ENCODE measurements at places on chromosomes 3 and 15.

- DNase-seq = no peak
These were observed 49.2 kb downstream of the MBNL1 start for GRCh38 chr3:152317956-152318355.

- DNase-seq = no peak
These were observed 31.9 kb downstream of the SPATA16 start for GRCh38 chr3:173109143-173109542.

DNA sequence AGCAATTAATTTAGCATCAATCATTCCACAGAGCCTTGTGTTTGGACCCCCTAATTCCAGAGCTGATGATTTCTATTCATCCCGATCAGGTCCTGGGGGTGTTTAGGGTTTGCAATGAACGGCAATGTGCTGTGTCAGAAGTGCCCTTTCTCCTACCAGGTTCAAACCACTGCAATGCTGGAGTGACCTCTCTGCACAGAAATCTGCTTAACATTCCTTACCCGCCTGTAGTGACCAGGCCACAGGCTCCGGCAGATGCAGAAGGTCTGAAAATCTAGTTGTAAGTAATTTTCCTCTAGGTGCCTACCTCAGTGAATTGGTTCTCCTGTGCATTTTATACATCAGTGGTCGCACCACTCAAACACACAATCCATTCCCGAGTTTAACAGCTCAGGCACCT lies 725.3 kb upstream of the CFAP20DC start:
- no peak for DNase-seq

DNA sequence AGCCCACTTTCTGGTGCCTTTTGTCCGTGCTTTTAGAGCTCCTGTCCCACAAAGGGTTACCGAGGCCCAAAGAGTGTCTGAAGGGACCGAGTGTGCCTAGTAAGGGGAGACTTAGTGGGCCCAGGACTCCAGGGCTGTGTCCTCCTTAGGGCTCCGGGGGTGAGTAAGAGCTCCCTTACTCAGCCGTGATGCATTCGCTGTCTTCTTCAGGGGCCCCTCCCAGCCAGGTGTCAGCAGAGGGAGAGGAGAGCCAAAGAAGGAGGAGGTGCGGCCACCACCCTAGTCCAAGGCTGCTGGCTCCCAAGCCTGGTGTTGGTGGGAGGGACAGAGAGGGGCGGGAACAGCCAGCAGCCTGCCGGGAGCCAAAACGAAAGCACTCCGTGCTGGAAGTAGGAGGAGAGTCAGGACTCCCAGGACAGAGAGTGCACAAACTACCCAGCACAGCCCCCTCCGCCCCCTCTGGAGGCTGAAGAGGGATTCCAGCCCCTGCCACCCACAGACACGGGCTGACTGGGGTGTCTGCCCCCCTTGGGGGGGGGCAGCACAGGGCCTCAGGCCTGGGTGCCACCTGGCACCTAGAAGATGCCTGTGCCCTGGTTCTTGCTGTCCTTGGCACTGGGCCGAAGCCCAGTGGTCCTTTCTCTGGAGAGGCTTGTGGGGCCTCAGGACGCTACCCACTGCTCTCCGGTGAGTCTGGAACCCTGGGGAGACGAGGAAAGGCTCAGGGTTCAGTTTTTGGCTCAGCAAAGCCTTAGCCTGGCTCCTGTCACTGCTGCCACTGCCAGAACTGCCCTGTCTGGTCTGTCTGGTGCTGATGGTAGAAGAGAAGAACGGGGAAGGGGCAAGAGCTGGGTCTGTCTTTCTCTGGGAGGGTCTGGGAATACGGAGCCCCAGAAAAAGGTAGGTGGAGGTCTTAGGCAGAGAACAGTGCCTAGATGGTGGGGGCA lies at the start of gene IL17RC:
TSS of gene IL17RC (plus strand) at position 365 of the 947 bp plus-strand sequence. CDS start at position 583, 218 bp downstream.
- no peak for DNase-seq

DNA sequence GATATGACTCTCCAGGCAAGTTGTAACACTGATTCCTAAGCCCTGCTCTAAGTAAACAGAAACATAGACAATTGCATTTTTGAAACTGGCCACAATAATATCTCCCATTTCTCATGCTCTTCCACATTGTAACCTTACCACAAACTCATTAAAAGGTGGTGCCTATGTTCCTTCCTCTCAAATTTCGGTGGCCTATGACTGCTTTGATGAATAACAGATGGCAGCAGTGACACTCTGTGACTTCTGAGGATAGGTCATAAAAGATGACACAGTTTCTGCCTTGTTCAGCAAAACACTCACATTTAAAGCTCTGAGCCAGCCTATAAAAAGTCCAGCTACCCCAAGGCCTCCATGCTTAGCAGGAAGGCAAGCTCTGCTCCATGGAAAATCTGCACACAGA lies 195.2 kb downstream of the EFHB start:
- DNase-seq = no peak

GRCh38 chr3:23944007-23944783 lies 891 bp upstream of the NR1D2 start:
- DNase-seq = no peak

DNA sequence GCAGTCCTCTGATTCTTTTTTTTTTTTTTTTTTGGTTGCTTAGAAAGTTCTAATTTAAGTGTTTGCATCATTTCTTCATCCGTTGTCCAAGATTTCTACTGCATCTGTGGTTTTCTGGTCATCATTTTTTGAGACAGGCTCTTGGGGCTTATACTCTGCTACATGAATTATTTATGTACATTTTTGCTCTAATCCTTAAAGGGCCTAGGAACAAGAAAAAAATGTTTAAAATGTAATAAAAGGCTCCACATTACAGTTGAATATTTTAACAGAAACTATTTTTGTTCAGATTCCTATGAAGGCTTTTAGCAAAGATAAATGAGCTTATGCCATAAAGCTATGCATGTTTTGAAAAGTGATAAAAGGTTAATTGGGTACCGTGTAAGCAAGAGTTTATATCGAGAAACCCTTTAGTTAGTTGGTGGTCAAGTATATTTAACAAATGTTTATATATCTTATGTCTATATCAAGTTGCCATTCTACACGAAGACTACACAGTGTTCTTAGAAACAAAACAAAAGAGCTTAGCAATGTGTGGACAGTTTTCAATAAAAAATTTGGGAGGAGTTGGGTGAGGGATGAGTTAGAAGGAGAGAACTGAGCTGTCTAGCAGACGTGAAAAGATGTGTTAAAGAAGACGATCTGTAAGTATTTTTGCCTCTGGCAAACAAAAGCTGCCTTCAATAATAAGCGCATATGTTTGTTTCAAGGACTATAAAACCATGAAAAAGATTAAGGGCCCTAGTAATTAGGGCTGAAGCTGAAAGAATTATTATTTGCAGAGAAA lies 563.6 kb upstream of the NAALADL2 start:
- no peak for DNase-seq

GRCh38 chr3:193883551-193883950 lies 252.4 kb upstream of the HES1 start:
- no peak for DNase-seq

Measured in T-helper 9 cell (primary cell).